Activated T-helper 1 cell treated with anti-CD3 and anti-CD28 coated beads, Interleukin-2, amount 50 U/mL, for 16 hours (primary cell): ENCODE measurements at places on chromosomes 12 and 14.

GRCh38 chr12:26361964-26362363, 166.6 kb downstream of the SSPN start:
- no peak for DNase-seq

DNA sequence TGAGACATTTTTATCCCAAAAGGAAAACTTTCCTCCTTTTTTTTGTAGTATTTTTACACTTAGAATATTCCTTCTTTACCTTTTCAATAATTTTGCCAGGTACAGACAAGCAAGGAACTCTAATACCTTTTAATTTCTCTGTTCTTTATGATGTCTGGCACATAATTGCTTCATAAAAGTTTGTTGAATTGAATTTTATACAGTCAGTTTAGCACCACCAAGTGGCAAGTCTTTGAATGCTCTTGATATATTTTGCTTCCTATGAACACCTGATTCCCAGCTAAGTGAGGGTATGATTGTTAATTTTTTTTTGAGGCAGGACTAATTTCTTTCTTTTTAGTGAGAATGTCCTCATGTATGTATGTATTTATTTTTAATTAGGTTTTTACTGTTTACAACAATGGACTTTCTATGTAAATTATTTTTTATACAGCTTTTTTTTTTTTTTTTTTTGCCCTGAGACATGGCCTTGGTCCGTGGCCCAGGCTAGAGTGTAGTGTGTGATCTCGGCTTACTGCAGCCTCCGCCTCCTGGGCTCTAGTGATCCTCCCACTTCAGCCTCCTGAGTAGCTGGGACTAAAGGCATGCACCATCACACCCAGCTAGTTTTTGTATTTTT, 6.9 kb downstream of the TBC1D15 start:
- no peak for DNase-seq

DNA sequence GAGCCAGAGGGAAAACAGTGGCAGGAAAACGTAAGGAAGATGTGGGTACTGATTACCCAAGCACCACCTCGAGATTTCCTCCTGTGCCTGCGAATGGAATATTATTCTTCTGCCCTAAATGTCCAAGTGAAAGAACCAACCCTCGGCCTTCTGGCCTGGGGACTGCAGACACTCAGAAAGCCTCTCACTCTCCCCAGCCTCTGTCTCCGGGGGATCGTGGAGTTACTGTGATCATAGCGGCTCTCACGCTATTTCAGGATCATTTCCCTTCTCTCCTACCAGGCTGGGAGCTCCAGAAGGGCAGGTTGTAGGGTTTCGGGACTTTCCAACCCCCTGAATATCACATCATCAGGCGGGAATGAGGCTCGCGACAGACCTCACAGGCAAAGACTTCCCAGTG, 68.9 kb downstream of the KDM2B start:
- no peak for DNase-seq

DNA sequence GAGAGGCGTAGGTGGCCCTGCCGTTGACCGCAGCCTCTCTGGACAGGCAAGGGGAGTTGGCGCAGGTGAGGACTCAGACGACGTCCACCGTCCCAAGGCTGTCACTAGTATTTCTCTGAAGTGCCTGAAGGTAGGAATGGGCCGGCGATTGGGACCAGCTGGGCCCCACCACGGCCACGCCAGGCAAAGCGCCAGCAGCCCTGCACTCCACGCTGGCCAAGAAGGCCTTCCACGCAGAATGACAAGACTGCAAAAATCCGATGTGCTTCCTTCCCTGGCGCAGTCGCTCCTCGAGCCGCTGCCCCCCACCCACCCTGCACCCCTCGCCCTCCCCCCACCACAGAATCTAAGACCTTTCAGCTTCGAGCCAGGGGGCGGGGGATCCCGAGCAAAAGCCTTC, 17.3 kb upstream of the MLXIP start:
- DNase-seq = no peak

DNA sequence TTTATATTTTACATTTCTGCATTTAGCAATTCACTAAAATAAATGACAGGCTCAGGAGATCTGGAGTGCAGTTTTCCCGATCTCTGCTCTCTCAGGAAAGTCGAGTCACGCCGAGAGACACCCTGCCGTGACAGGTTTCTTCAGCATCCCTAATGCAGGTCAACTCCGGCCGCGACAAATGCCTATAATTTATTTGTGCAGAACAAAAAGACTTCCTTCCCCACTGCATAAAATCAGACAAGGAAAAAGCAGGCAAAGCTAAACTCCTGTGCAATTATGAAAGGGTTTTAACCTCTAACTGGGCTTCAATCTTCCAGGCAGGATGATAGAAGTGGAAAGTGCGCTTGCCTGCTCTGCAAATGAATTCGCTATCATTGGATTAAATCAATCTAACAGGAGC, 28.1 kb downstream of the SPRING1 start:
- no peak for DNase-seq

- no peak for DNase-seq
These were observed 77.1 kb downstream of the TTLL5 start for GRCh38 chr14:75738192-75738591.

DNA sequence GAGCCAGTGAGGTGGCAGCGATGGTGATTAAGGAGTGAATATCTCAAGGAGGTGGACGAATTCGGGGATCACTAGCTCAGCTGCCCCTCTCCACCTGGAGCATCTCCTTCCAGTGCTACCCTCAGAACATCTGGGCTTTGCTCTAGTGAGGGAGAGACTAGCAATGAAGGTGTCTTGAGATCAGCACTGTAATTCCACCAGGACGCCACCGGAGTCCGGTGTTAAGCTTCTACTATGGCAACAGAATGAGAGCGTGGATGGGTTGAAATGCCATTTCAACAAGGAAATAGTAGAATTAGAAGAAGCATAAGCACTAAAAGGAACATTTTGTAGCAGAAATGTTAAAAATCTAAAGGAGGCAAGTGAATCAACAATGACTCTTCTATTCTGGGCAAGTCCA, 61.1 kb downstream of the NTF3 start:
- no peak for DNase-seq

GRCh38 chr12:97276661-97277429, 185.8 kb upstream of the RMST start:
- no peak for DNase-seq

GRCh38 chr12:102769323-102769916, 147.6 kb downstream of the PAH start:
- no peak for DNase-seq

- DNase-seq = no peak
These were observed 48.4 kb downstream of the RIN3 start for GRCh38 chr14:92561906-92562479.

GRCh38 chr14:75961662-75962061, 20.1 kb downstream of the TGFB3 start:
- DNase-seq = no peak

GRCh38 chr14:90496379-90496778, 99.5 kb downstream of the CALM1 start:
- no peak for DNase-seq

GRCh38 chr12:52145228-52146088, 46.4 kb downstream of the KRT80 start:
- DNase-seq = no peak
